ENCODE measurements at places on chromosomes 12 and 14. TPM values are rescaled to one million over a fixed set of nuclear protein-coding genes. Genes with fewer than 3 reads are reported as not detected.
A peak's percentile ranks its signal among the peaks of the same experiment; 100 is the strongest.

The SERPINA10 gene
- total RNA-seq = not detected

GRCh38 chr14:97377550-97377949 lies 580.4 kb downstream of the VRK1 start:
- H3K36me3 ChIP-seq = no peaks in the 10 kb centered on the region
- no peak for DNase-seq
- H3K4me1 ChIP-seq = no peaks in the 10 kb centered on the region
- H3K27ac ChIP-seq = no peak overlapping the region
- H3K4me3 ChIP-seq = no peak overlapping the region

The CRIP2 gene
- 149 TPM for total RNA-seq

DNA sequence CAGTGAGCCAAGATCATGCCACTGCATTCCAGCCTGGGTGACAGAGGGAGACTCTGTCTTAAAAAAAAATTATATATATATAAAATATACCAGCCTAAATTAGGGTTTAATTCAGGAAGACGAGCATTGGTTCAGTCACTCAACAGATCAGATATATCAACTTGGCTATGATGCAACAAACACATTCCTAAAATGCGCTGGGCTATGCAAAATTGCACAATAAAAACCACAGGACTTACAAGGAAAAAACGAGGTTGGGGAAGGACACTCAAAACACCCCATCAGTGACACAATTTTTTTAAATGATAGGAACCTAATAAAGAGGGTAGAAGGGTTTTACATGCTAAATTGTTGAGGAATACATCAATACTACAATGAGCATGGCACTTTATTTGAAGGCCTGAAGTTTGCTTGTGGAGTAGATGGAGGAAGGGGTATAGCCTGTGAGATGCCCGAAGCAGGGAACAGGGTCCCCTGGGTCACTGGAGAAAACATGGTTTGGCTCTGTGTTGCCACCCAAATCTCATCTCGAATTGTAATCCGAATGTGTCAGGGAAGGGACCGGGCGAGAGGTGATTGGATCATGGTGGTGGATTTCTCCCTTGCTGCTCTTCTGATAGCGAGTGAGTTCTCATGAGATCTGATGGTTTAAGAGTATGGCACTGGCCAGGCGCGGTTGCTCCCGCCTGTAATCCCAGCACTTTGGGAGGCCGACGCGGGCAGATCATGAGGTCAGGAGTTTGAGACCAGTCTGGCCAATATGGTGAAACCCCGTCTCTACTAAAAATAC lies 71.2 kb downstream of the TNFAIP2 start:
- H3K4me1 ChIP-seq = peaks cover 26% of the 10 kb centered on the region
- no peaks in the 10 kb centered on the region for H3K36me3 ChIP-seq
- no peak overlapping the region for H3K4me3 ChIP-seq
- H3K27me3 ChIP-seq = no peaks in the 10 kb centered on the region
- no peak overlapping the region for H3K27ac ChIP-seq

DNA sequence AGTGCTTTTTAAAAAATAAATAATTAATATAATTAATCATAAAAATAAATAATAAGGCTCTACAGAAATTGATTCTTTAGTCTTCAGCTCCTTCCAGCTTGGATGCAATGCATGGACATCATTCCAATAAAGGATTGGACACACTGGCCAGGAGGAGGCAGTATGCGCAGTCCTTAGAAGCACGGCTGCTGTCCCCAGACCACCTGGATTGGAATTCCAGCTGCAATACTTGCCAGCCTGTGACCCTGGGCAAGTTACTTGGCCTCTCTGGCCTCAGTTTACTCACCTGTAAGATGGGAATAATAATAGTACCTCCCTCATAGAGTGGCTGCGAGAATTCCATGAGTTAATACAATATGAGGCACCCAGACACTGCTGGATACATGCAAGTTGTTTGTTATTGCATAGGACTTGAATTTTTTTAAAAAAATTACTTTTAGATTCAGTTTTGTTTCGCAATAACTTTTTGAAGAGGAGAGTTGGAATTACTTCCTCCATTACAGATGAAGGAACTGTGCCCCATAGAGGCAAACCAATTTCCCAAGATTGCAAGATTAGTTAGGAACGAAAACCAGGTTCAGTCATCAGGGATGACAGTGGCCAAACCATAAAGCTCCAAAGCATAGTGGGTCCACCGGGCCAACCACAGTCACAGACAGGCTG lies 12.2 kb downstream of the RPH3A start:
- no peak overlapping the region for H3K27ac ChIP-seq
- no peaks in the 10 kb centered on the region for H3K4me1 ChIP-seq
- H3K27me3 ChIP-seq = no peaks in the 10 kb centered on the region
- no peak for DNase-seq

DNA sequence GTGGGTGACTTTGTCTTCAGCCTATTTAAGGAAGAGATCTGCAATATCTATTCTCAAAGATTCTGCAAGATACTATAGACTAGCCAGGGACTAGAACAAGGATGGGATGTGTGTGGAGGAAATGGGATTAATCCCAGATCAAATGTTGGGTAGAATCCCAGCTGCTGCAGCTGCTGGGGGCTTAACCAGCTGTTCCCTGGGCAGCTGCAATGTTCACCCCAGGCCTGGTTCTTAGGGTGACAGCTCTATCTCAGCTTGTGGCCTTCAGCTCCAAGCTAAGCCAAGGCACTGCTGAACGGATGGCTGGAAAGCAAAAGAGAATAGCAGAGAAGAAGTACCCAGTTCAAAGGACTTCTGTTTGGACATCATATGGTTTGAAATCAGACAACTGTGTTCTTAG lies 10.0 kb upstream of the RHEBL1 start:
- DNase-seq = no peak
- H3K27me3 ChIP-seq = no peaks in the 10 kb centered on the region
- H3K4me3 ChIP-seq = no peak overlapping the region
- no peaks in the 10 kb centered on the region for H3K4me1 ChIP-seq

DNA sequence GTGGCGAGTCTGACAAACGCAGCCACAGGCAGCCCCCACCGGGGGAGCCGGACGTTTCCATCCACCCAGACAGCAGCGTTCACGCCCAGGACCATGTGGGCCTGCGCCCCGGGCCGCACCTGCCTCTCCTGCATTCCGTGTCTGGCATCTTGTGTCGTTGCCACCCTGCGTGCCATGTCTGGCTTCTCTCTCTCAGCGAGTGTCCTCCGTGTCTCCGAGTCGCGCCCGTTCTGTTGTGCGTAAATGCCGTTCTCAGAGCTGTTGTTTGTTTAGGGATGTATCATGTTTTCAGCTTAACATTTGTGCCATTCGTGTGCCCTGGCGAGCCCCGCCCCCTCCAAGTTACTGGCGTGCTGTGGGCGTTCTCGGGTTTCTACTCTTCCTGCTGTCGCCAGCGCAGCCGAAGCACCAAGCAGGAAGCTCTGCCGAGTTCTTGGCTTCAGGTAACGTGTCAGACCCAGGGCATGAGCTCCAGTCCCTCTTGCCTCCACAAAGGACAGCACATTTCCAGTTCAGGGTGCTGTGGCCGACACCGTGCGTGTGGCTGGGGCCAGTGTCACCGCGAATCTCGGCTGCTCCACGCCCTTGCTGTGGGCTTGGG lies 34.6 kb downstream of the NOC4L start:
- no peak for DNase-seq
- H3K27me3 ChIP-seq = peaks cover 35% of the 10 kb centered on the region
- H3K4me1 ChIP-seq = no peaks in the 10 kb centered on the region
- no peaks in the 10 kb centered on the region for H3K36me3 ChIP-seq

- H3K27ac ChIP-seq = no peak overlapping the region
- no peaks in the 10 kb centered on the region for H3K4me1 ChIP-seq
- no peaks in the 10 kb centered on the region for H3K36me3 ChIP-seq
- no peak overlapping the region for H3K4me3 ChIP-seq
Observed at GRCh38 chr12:122858591-122859302, 23.5 kb downstream of the HIP1R start.

DNA sequence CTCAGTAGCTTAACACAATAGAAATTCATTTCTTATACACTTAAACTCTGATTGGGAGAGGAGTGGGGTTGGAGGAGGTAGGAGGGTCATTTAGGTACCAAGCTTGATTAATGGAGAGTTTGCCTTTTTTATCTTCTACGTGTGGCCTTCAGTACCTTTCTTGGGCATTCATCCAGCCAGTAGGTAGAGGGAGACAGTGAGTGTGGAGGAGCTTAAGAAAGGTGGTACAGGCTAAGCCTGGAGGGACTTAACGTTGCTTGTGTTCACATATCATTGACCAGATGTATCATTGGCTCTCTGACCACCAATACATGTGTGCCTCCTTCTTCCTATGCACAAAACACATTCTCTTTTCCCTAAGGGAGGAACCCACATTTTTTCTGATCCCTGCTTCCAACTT lies 232.9 kb upstream of the CRY1 start:
- no peak for DNase-seq
- peaks cover 24% of the 10 kb centered on the region for H3K27me3 ChIP-seq
- H3K4me3 ChIP-seq = no peak overlapping the region
- no peaks in the 10 kb centered on the region for H3K4me1 ChIP-seq
- no peak overlapping the region for H3K27ac ChIP-seq

The MLEC gene
- total RNA-seq = 79.4 TPM

DNA sequence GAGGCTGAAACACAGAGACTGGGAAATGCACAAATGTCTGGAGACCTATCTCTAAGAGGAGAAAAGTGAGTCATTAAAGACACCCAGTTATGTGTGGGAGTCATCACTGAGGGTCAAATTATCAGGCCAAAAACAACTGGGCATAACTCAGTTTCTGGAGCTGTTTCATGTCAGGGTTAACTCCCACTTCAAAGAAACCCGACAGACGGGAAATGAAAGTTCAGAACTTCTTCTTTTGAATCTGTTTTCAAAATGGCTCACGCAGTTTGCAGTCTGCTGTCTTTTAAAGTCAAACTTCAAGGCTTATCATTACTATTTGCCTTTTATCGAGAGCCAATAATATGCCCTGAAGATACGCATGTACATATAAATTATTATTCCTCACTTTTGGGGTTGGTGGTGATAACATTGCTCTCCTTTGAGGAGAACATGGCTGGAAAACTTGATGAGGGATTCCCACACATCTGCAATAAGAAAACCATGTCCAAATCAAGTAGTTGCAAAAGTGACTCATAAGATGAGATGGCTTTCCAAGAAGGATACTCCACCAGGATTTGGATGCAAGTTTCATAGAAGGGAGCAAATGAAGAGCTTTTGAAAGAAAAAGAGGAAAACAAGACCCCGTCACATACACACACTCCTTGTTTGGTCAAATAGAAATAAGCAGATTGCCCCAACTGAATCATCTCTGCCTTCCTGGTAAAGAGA lies 341.4 kb downstream of the ADAMTS20 start:
- no peaks in the 10 kb centered on the region for H3K27me3 ChIP-seq
- no peaks in the 10 kb centered on the region for H3K36me3 ChIP-seq
- H3K27ac ChIP-seq = peak overlapping the region; percentile 70
- peaks cover 50% of the 10 kb centered on the region for H3K4me1 ChIP-seq
- peak; percentile 82 for DNase-seq
- peak overlapping the region; percentile 49 for H3K4me3 ChIP-seq

DNA sequence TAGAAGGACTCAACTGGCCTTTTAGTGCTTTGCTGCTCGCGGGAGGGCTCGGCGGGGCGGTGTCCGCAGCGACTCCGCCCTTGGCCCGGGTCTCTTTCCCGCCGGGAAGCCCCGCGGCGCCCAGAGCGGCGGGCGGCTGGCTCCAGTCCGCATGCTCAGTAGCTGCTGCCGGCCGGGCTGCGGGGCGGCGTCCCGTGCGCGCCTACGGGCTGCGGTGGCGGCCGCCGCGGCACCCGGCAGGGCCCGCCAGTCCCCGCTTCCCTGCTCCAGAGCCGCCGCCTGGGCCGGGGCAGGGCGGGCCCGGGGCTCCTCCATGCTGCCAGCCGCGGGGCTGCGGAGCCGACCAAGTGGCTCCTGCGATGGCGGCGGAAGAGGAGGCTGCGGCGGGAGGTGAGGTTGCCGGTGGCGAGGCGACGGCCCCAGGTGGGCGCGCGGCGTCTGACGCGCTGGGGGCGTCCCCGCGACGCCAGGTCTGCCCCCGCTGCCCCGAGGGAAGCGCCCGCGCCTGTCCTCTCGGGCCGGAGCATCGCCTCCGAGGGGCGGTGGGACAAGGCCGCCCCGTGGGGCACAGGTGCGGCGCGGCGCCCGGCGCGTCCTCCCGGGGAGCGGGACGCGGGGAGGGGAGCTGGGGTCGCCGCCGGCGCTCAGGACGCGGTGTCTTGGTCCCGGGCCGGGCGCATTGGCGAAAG lies at the start of gene BMAL2:
BMAL2 (plus strand) TSS at position 123 of the 689 bp plus-strand sequence; CDS start at position 360, 237 bp downstream.
- H3K27ac ChIP-seq = peak within 1 kb of the TSS; percentile 62
- H3K36me3 ChIP-seq = no peaks in the 10 kb centered on the region
- peak within 1 kb of the TSS; percentile 85 for H3K4me3 ChIP-seq

- no peaks in the 10 kb centered on the region for H3K27me3 ChIP-seq
- DNase-seq = no peak
- no peaks in the 10 kb centered on the region for H3K36me3 ChIP-seq
- no peak overlapping the region for H3K4me3 ChIP-seq
- H3K27ac ChIP-seq = no peak overlapping the region
Observed at GRCh38 chr12:116261525-116262100, 15.9 kb downstream of the MED13L start.

GRCh38 chr12:30211743-30212142 lies 428.0 kb upstream of the TMTC1 start:
- no peak overlapping the region for H3K27ac ChIP-seq
- H3K4me3 ChIP-seq = no peak overlapping the region
- peaks cover 12% of the 10 kb centered on the region for H3K27me3 ChIP-seq
- DNase-seq = no peak
- no peaks in the 10 kb centered on the region for H3K36me3 ChIP-seq
- H3K4me1 ChIP-seq = no peaks in the 10 kb centered on the region

DNA sequence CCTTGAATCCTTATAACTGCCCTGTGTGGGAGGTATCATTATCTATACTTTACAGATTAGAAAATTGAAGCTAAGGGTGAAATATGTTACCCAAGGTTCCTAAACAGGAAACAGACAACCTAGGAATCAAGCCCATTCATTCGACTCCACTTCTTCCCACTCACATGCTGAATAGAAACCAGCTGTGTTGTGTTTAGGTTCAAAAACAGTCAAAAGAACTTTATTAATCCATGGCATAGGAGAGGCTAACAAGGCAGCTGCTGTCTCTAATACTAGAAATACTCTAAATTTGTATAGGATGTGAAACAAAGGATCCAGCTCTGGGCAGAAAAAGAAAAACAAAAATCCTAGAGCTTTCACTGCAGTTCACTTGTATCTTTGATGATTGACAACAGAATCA lies 9.9 kb downstream of the AMDHD1 start:
- 0 out of 2 replicates have a peak, but pooled peaks cover 15% of the 10 kb centered on the region for H3K27me3 ChIP-seq
- no peak overlapping the region for H3K27ac ChIP-seq
- no peak for DNase-seq
- H3K36me3 ChIP-seq = no peaks in the 10 kb centered on the region
- H3K4me1 ChIP-seq = no peaks in the 10 kb centered on the region
- H3K4me3 ChIP-seq = no peak overlapping the region

- no peak for DNase-seq
- H3K4me1 ChIP-seq = peaks cover 5% of the 10 kb centered on the region
- no peak overlapping the region for H3K27ac ChIP-seq
- no peak overlapping the region for H3K4me3 ChIP-seq
- no peaks in the 10 kb centered on the region for H3K36me3 ChIP-seq
Observed at GRCh38 chr12:78279567-78279966, 448.9 kb downstream of the NAV3 start.

- H3K27ac ChIP-seq = no peak overlapping the region
- DNase-seq = peak; percentile 80
- H3K27me3 ChIP-seq = peaks cover 3% of the 10 kb centered on the region
- no peaks in the 10 kb centered on the region for H3K36me3 ChIP-seq
Observed at GRCh38 chr12:4824380-4824779, 85.3 kb upstream of the KCNA1 start.
